ENCODE measurements at places on chromosomes 3 and 15.
A peak's percentile ranks its signal among the peaks of the same experiment; 100 is the strongest.

GRCh38 chr15:38828031-38828532 is 263.5 kb upstream of the RASGRP1 start:
- DNase-seq: no peak

- DNase-seq: no peak
These were observed 334.8 kb downstream of the NAALADL2 start for GRCh38 chr3:175193815-175194518.

GRCh38 chr3:62611541-62612240 is 238.3 kb upstream of the FEZF2 start:
- no peak for DNase-seq

GRCh38 chr15:39657668-39658067 is 76.8 kb downstream of the THBS1 start:
- no peak for DNase-seq

DNA sequence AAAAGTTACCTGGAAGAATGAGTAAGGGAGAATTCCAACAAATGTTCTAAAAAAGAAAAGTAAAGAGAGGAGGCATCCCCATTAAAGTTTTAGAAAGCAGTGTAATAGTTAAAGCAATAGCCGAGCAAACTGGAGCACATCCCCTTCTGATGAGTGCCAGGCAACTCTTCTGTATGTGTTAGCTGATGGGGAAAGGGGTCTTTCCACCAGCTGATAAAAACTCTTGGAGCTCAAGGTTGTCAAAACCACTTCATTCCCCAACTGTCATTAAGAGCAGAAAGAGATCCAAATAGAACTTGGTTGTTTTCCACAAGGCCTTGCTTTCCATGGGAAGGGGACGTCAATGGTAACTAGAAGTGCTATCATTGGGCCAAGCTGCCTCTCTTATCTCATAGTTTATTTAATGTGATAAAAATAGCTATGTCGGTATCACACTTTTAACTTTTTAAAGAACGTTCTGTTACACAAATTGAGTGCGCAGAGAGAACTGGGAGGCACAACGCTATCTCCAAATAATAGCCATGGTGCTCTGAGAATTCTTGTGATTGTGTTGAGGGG is 116.9 kb downstream of the POLR2M start:
- no peak for DNase-seq

DNA sequence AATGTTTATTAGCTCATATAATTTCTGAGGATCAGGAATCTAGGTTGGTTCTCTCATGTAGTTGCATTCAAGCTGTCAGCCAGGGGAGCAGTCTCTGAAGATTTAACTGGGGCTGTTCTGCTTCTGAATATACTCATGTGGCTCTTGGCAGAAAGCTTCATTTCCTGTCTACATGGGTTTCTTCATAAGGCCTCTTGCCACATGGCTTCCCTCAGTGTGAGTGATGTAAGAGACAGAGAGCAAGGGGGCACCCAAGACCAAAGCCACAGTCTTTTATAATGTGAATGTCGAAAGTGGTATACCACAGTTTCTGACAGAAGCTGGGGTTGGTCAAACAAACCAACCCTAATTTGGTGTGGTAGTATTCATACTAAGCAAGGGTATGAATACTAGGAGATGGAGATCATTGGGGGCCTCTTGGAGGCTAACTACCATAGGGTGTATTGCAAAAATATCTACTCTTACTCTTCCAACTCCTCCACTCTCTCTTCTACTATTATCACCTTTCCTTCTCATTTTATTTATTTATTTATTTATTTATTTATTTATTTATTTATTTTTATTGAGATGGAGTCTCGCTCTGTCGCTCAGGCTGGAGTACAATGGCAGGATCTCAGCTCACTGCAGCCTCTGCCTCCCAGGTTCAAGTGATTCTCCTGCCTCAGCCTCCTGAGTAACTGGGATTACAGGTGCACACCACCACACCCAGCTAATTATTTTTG is 123.8 kb downstream of the B3GALNT1 start:
- DNase-seq: peak; percentile 51
